ENCODE measurements at places on chromosomes 1 and 21. TPM values are rescaled to one million over a fixed set of nuclear protein-coding genes. Genes with fewer than 3 reads are reported as not detected.

VSIG8 gene
- total RNA-seq: not detected

ROR1 gene
- total RNA-seq: 19.6 TPM

DNAJC11 gene
- 67.4 TPM for total RNA-seq

OR2L3 gene
- not detected for total RNA-seq

DNAJC6 gene
- total RNA-seq: 13.6 TPM

- no peak for DNase-seq
Measured at GRCh38 chr1:226378071-226378470, 29.8 kb downstream of the PARP1 start.

- DNase-seq: no peak
Measured at GRCh38 chr1:90607736-90608135, 109.4 kb downstream of the BARHL2 start.

DNA sequence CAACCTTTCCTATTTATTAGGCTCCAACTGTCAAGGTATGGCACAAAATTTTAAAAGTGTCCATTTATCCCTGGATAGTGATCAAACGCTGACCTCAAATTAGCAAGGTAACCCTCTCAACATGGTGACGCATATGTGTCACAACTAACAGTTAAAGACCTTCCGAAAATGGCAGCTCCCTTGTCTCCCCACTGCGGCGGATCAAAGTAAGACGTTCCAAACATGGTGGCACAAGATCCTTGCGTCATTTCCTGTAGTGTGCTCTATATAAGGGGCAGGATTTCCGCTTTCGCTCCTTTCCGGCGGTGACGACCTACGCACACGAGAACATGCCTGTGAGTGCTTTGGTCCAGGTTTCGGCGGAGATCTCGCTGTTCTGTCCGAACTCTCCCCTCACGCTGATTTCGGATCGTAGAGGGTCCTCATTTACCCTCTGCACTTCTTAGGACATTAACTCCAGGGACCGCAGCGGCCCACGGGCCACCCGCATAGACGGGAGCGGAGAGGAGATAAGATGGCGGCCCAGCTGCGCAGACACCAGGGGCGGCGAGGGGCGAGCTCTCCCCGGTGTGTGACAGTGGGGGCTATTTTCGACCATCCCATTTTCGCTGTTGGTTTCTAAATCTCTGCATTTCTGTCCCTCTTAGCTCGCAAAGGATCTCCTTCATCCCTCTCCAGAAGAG lies at the start of gene RPS27:
Gene RPS27, plus strand, starts transcription at position 295 of the 683 bp plus-strand sequence. Its CDS starts 35 bp downstream, at position 330.
- DNase-seq: peak; percentile 95

- DNase-seq: no peak
Measured at GRCh38 chr1:3683992-3684391, 31.7 kb downstream of the TP73 start.

DNA sequence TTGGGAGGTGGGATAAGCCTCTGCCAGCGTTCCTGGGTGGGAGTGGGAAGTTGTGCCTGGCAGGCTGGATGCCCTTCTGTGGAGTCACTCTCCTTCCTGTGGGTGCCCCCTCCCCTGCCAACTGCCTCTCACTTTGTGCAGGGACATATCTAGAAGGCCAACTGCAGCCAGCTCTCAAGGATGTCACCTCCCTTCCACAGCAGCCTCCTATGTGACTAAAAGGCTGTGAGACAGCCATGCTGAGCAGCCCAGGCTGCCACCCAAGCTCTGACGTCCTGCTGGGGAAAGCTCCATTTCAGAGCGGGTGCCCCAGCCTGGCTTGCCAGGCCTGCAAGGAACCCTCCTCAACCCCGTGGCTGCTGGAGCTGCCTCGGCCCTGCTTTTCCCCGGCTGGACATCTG lies 19.6 kb upstream of the SLC26A9 start:
- no peak for DNase-seq

GRCh38 chr1:38090796-38091195 lies 44.2 kb upstream of the POU3F1 start:
- no peak for DNase-seq

GRCh38 chr1:245894843-245895242 lies 612.2 kb downstream of the SMYD3 start:
- DNase-seq: no peak

- no peak for DNase-seq
Measured at GRCh38 chr1:93705892-93706500, 24.4 kb upstream of the BCAR3 start.

DNA sequence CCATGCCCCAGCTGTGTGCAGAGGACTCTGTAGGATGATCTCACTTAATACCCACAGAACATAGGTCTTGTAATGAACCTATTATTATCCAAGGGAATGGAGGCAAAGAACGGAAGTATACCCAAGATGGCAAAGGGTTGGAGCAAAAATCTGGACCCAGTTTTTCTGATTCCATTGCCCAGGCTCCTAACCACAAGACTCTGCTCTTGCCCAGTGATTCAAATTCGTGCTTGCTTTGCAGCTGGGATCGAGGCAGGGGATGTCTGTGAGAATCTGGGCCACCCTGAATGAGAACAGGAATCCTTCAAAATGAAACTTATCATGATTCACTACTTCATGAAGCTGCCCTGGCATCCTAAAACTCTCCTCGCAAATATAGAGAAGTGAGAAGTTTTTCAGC lies 97.5 kb upstream of the KCNJ6 start:
- DNase-seq: no peak

DNA sequence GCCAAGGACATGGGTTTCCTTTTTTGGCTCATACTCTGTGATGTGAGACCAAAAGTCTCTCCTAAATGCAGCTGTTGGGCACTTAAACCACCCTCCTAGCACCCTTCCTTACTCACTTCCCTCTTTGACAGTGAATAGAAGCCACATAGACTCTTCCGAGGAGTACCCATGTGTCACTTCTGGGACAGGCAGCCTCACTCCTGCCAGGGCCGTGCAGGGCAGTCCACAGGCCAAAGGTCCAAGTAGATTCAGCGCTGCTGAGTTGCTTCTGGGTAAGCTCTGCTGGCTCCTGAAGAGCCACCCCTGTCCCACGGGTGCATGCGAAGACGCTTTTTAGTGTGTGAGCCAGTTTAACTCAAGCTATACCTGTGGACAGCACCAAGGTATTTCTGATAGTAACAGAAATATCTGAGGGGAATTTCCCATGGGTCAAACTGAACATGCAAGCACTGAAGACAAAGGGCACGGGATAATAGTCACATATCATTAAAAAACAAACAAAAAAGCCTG lies 36.8 kb upstream of the BMP8B start:
- no peak for DNase-seq

DNA sequence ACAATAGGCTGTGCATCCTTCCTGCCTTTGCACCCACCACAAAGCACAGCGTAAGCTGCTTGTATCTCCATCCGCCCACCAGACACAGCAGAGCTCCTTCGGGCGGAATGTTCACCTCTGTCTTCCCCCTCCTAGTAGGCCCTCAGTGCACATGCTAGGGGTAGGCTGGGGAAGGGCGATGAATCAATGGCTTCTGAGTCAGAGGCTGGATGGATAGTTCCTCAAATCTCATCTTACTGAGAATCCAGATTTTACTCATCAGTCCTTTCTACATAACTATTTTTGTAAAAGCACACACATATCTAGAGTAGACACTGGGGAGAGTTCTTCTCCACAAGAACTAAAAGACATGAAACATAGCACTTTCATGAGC lies 73.8 kb downstream of the BCAR3 start:
- no peak for DNase-seq

Data from heart left ventricle (tissue), 16 donors.